ENCODE measurements at places on chromosomes 12 and 14.

- no peak for DNase-seq
Observed at GRCh38 chr14:24329736-24330135, 5.1 kb downstream of the ADCY4 start.

DNA sequence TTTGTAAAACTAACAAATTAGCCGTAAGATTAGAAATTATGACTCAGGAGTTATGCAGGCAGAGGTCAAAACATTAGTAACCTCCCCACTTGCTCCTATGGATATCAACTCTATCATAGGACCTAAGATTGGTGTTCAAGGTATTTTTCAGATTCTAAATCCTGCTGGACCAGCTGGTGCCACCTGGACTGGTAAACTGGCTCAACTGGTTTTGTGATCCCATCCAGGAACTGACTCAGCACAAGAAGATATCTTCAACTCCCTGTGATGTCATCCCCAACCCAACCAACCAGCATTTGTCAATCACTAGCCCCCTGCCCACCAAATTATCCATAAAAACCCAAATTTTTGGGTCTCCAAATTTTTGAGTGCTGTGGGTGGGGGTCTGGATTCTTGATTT lies 98.1 kb upstream of the OR4E1 start:
- DNase-seq: no peak

GRCh38 chr12:109815757-109816617 lies 17.2 kb downstream of the TRPV4 start:
- DNase-seq: peak; percentile 20

DNA sequence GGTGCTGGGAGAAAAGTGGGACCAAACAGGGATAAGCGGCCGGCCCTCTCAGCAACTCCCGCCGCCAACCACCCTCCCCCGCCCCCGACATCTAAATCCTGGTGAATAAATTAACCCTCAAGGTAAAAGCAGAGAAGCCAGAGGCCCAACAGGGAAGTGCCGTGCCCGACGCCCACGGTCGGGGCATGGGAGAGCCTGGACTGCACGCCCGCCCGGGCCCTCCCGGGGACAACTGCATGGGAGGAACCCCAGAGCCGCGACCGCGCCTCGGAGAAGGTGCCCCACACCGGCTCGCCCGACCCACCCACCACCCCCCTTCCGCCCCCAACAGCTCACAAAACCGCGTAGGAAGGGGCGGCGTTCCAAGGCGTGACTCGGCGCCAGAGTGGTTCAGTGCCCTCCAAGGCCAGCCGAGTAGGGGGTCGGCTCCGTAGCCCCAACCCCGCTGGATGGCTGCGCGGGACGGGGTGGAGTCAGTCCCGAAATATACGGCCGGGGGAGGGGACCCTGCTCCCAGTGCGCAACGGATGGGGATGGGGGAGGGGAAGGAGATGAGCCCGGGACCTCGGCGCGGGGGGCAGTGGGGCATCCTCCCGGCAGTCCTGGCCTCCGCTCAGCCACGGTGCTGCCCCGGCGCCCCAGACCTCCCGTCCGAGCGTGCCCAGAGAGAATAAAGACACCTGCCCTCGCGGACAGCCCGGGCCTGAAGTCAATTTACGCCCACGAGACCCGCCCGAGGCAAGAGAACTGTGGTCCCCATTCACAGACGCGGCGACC lies 732 bp downstream of the SLC25A29 start:
- peak; percentile 74 for DNase-seq

DNA sequence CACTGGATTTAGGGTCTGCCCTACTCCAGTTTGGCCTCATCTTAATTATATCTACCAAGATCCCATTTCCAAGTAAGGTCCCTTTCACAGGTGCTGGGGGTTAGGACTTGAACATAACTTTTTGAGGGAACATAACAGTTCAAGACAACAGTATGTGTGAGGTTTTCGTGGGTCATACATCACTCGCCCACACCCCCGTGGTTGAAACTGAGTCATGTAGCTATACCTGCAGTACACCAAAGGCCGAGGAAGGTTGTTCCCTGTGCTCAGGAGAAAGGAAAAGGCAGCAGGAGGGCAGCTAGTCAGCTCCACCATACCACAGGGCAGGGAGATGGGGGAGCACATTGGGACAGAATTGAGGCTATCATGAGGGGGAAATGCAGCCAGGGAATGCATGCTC lies 167.0 kb downstream of the PPM1H start:
- DNase-seq: no peak

DNA sequence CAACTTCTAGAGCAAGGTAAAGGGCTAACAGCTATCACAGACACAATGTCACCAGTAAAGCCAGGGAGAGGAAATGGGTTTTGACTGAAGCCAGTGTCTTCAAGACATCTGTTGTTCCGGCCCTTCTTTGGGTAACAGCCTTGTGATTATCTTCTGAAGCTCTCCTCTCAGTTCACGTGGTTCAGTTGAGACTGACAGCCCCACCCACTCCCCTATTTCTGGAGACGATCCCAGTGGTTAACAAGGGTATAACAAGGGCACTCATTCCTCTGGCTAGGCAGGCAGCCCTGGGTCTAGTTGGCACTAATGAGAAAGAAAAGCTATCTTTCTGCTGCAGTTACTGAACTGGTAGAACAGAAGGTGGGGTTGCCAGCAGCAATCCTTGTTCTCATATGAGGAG lies 6.9 kb downstream of the GNPTAB start:
- peak; percentile 83 for DNase-seq

DNA sequence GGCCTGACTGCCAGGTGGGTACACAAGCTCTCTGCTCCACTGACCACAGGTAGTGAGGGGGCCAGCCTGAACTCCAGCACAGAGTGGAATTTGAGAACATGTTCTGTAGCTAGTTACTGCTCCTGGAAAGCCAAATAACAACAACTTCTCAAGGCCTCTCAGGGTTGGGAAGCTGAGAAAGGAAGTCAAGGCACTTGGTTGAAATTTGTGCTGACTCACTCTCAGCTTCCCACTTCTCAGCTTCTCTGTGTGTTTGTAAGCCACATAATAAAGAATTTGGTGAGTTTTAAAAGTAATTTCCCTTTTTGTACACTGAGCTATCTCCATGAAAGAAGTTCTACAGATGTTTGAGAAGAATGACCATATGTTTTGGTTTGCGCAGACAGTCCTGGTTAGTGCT lies 234.9 kb downstream of the KTN1 start:
- DNase-seq: no peak

- peak; percentile 5 for DNase-seq
Observed at GRCh38 chr14:32737621-32738020, 201.1 kb upstream of the NPAS3 start.

- no peak for DNase-seq
Observed at GRCh38 chr12:109263439-109263838, 45.6 kb downstream of the FOXN4 start.

- DNase-seq: peak; percentile 84
Observed at GRCh38 chr12:62934239-62934798, 631 bp downstream of the PPM1H start.

DNA sequence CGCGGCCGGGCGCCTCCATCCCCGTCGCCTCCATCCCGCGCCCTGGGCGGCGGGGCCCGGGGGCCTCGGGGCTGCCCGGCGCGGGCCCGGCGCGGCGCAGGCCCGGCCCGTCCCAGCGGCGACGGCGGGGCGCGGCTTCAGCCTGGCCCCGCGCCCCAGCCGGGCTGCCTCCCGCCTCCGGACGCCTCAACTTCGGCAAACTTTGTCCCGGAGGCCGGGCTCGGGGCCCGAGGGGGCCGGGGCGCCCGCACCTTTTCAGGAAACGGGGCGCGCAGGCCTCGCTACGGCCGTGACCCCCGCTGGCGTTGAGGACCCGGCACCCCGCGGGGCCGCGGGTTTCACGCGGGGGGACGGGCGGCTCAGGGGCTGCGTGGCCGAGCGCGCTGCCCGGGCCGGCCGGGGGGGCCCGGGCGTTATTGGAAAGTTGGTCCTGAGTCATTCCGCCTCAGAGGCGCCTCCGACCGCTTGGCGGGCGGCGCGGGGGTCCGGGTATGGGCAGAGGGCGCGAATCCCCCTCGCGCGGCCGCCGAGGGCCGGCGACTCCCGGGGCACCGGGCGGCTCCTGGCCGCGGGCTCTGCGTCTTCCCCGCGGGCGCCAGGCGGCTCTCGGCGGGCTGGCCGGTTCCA lies 575 bp downstream of the TRAF3 start:
- DNase-seq: peak; percentile 63

GRCh38 chr14:103030741-103031565 lies 26.4 kb downstream of the CDC42BPB start:
- DNase-seq: no peak

DNA sequence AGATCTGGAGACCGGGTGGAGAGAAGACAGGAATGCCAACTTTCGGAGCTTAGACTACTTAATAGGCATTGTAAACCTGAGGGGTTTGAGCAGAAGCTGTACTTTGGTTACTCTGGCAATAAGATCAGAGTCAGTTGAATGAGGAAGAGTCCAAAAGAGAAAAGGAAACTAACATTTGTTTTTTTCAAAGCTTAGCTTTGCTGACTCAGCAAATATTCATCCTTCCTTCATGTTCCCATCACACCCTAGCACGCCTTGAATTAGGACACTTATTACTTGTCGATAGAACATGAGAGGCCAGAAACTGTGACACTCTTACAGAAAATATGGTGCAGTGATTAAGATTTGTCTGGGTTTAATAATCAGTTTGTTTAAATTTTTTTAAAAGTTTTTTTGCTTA lies 266.9 kb upstream of the ATP2B1 start:
- no peak for DNase-seq

GRCh38 chr12:6195665-6196535 lies 4.3 kb upstream of the CD9 start:
- peak; percentile 82 for DNase-seq

DNA sequence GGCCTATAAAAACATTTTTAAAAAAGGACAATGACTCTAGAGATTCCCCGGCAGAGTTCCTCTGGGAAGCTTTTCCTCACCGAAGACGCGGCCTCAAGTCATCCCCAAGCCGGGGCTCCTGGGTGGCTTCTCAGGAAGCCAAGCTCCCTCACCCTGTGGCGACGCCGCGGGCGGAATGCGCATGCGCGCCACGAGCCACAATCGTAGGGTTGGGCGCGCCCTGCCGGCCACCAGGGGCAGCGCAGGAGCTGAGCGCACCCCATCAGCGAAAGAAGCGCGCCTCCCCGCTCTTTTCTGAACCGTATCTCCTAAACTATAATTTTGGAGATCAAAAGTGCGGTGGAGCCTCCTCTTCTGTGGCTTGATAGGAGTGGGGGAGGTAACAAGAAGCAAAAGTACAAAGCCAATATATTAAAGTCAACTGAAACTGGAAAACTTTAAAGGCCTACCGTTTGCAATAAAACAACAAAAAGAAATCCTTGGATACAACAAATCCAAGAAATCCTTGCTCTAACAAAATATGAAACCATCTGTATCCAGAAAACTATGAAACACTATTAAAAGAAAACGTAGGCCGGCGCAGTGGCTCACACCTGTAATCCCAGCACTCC lies 17.4 kb upstream of the CHFR start:
- no peak for DNase-seq

DNA sequence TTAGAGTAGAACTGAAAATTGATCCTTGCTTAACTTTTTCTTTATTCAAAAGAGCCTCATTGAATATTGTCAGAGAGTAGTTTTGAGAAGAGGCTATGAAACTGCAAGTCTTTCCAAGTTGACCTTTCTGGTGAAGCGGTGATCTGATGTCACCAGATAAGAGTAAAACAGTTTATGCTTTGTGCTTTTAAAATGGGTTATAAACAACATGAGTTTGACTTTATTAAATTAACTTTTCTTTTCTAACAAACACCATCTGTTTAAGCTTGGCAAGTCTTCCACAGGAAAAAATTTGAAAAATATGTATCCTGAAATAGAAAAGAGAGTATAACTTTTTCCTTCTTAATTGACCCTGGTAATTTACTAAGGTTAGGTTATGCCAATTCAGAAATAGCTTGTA lies 408.7 kb upstream of the NOVA1 start:
- no peak for DNase-seq

- no peak for DNase-seq
Observed at GRCh38 chr14:74739293-74740030, 23.7 kb upstream of the YLPM1 start.

DNA sequence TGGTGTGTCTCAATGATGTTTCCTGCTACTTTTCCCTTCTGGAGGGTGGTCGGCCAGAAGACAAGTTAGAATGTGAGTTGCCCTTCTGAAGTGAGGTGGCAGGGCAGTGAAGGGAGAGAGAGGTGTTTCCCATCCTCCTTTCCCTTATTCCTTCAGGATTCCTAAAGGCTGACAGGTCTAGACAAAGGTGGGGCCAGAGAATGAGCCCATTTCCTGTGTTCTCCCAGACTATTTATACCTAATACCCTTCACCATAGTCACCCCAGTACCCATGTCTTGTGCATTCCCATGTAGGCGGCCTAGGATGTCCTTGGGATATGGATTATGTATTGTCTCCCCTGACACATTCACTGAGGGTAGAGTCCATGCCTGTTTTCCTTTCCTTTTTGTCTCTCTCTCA lies 7.0 kb downstream of the DGKA start:
- no peak for DNase-seq

GRCh38 chr12:53805067-53805466 lies 53.3 kb upstream of the CISTR start:
- no peak for DNase-seq

GRCh38 chr12:34219046-34219770 lies 196.9 kb downstream of the ALG10 start:
- no peak for DNase-seq

DNA sequence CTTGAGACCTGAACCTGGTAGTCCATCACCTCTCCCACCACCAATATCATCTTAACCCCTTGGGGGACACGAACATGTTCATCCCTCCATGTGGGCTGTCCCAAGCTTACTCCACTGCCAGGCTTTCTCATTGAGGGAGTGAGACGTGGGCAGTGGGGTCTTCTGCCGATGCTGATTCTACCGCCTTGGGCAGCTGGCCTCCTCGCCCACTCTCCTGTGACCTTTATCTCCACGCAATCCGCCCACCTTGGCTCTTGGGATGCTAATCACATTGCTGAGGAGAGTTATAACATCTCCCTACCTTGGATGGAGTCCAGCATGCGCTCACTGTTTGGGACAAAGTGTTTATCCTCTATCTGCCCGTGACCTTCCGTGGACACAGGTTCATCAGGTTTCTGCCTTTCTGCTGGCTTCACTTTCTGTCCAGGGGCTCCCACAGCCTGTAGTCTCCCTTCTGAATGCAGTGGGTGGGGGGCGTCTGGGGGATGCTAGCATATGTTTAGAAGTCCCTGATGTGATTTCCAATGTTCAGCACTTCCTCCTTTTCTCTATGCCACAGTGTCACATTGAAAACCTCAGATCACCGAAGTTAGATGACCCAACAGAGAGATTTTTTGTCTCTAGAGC lies 53.2 kb upstream of the ESRRB start:
- no peak for DNase-seq

GRCh38 chr14:93832665-93833064 lies 44.4 kb upstream of the PRIMA1 start:
- DNase-seq: peak; percentile 83

GRCh38 chr12:89451841-89452251 lies 72.8 kb downstream of the GALNT4 start:
- peak; percentile 16 for DNase-seq

DNA sequence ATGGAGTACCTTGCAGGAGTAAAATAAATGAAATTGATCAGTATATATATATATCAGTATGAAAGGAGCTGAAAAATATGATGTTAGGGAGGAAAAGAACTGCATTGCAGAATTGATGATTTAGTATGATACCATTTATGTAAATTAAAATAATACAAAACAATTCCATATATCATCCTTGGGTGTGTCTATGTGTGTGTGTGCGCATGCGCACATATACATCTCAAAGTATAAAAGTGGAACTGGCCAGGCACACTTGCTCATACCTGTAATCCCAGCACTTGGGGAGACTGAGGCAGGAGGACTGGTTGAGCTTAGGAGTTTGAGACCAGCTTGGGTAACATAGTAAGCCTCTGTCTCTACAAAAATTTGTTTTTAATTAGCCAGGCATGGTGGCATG lies 15.4 kb downstream of the GALNT16 start:
- no peak for DNase-seq
